ENCODE measurements at places on chromosomes 6 and 20. TPM values are rescaled to one million over a fixed set of nuclear protein-coding genes. Genes with fewer than 3 reads are reported as not detected.

The CDC25B gene
- total RNA-seq: 78.0 TPM

DNA sequence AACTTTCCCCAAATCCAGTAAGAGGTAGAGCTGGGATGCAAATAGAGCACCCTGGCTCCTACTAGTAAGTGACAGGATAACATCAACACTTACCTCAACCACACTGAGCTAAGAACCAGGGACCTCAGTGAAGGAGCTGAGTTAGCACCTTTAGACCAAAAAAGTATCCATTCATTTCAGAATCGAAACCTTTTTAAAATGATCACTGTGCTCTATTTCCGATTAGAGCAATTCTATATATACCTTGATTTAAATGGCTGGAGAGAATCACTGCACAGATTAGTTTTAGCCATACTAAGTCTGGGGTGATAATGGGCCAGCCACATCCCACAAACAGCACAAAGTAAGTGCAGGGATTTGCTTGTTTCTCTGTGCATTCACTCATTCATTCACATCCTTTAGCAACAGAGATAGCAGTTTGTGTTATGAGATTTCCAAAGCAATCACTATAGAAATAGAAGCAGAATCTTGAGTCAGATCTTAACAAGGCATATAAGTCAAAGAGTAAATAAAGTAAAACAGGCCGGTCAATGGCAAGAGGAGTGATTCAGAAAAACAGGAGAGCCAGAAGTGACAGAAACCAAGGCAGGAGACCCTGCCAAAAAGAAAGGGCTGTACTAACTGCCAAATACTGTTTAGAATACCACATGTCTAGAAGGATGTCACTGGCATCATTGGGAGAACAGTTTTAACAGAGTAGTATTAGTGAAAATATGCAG lies 136.3 kb downstream of the KIF13A start:
- no peak for DNase-seq

DNA sequence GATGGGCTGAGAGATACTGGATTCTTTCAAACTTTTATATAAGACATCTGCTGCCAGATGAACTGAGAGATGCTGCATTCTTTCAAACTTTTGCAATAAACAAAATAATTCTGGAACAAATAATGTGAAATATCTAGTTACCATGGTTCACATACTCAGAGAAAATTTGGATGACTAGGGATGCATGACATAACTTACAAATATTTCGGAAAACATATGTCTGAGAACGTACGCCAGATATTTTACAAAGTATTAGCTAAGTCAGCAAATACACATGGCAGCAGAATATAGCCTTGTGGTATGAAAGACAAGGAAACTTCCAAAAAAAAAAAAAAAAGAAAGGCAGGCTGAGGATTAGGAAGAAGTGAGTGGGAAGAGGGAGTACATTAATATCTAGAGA lies 113.3 kb upstream of the TRAF3IP2 start:
- DNase-seq: no peak

The EBF4 gene
- 0.92 TPM for total RNA-seq

The PHACTR1 gene
- total RNA-seq: 0.04 TPM

The KCNS1 gene
- total RNA-seq: 0.16 TPM

The ULBP1 gene
- 0.74 TPM for total RNA-seq

GRCh38 chr6:112032728-112033127 lies 21.2 kb upstream of the CCN6 start:
- no peak for DNase-seq

DNA sequence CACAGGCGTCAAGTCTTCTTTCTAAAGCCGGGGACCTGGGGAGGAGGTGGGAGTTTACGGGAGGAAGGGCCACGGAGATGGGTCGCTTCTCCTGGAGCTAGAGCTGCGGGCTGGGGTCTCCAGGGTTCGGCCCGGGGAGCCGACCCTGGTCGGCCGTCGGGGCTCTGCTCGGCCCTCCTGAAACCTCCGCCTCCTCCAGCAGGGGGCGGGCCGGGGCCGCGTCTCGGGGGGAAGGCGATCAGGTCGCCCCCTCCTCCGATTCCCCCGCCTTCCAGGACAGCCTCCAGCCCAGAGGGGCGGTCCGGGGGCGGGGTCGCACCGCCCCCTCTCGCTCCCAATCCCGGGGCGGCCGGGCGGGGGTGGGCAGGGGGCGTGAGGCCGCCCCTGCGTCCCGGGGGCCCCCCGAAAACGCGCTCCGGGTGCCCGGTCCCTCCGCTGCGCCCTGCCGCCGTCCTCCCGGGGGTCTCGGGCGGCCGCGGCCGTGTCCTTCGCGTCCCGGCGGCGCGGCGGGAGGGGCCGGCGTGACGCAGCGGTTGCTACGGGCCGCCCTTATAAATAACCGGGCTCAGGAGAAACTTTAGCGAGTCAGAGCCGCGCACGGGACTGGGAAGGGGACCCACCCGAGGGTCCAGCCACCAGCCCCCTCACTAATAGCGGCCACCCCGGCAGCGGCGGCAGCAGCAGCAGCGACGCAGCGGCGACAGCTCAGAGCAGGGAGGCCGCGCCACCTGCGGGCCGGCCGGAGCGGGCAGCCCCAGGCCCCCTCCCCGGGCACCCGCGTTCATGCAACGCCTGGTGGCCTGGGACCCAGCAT lies at the start of gene CEBPB:
CEBPB (plus strand) TSS at position 580 of the 814 bp plus-strand sequence; CDS start at position 784, 204 bp downstream.
- peak; percentile 90 for DNase-seq

The TREM1 gene
- not detected for total RNA-seq

The LYRM4 gene
- total RNA-seq: 55.1 TPM

GRCh38 chr6:22886650-22887581 lies 317.6 kb downstream of the HDGFL1 start:
- no peak for DNase-seq

- DNase-seq: no peak
These were observed 490 bp downstream of the MMUT start for GRCh38 chr6:49462599-49462926.

The SYCP2L gene
- not detected for total RNA-seq

The FAM184A gene
- total RNA-seq: 2.0 TPM

The ADGB gene
- total RNA-seq: 0.35 TPM

- DNase-seq: no peak
These were observed 108.8 kb upstream of the TENT5A start for GRCh38 chr6:81861281-81861680.

The CAP2 gene
- not detected for total RNA-seq

- DNase-seq: no peak
These were observed 159.1 kb downstream of the MTHFD1L start for GRCh38 chr6:151024597-151024996.

- no peak for DNase-seq
These were observed 55.2 kb upstream of the MRAP2 start for GRCh38 chr6:83978324-83978734.

GRCh38 chr6:33201935-33202334 lies 1.3 kb downstream of the SLC39A7 start:
- DNase-seq: no peak

The OXT gene
- total RNA-seq: not detected

GRCh38 chr6:35360349-35361138 lies 18.2 kb downstream of the PPARD start:
- DNase-seq: no peak

- DNase-seq: no peak
These were observed 1.1 kb downstream of the CRIP3 start for GRCh38 chr6:43307451-43308100.

- DNase-seq: no peak
These were observed 1.3 kb downstream of the ARFGEF3 start for GRCh38 chr6:138162955-138163575.

GRCh38 chr6:34760108-34760507 lies 2.8 kb downstream of the SNRPC start:
- DNase-seq: no peak

The MDFI gene
- not detected for total RNA-seq

- peak; percentile 11 for DNase-seq
These were observed 1.3 kb upstream of the LRRC1 start for GRCh38 chr6:53793318-53794136.

The MUC22 gene
- total RNA-seq: not detected

DNA sequence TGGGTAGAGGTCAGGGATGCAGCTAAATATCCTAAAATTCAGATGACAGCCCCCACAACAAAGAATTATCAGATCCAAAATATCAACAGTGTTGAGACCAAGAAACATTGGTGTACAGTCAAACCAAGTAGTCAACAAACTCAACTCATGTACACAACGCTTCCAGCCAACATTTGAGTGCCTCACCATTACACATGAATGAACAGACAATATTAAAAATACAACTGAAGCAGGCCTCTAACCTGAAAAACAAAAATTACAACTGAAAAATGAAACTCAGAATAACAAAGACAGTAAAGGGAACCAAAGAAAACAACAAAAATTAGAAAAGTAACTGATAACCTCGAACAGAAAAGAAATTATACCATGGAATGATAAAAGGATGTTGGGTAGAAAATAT lies 46.2 kb downstream of the HACE1 start:
- no peak for DNase-seq

DNA sequence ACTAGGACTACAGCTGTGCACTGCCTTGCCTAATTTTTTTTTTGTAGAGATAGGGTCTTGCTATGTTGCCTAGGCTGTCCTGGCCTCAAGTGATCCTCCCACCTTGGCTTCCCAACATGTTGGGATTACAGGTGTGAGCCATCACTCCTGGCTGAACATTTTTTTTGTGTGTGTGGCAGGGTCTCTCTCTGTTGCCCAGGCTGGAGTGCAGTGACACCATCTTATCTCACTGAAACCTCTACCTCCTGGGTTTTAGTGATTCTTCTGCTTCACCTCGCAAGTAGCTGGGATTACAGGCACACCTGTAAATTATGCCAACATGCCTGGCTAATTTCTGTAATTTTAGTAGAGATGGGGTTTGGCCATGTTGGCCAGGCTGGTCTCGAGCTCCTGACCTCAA lies 25.3 kb downstream of the PANK2 start:
- no peak for DNase-seq

- DNase-seq: peak; percentile 67
These were observed 65.0 kb upstream of the EEF1A1 start for GRCh38 chr6:73585566-73586415.

- peak; percentile 10 for DNase-seq
These were observed 243.5 kb upstream of the PREP start for GRCh38 chr6:105646391-105646867.
